ENCODE measurements at places on chromosomes 6 and 20.
A peak's percentile ranks its signal among the peaks of the same experiment; 100 is the strongest.

- DNase-seq, result no peak
These were observed 358.5 kb downstream of the ZFAND3 start for GRCh38 chr6:38177882-38178583.

- DNase-seq, result no peak
These were observed 9.1 kb downstream of the ZNFX1 start for GRCh38 chr20:49268600-49269365.

DNA sequence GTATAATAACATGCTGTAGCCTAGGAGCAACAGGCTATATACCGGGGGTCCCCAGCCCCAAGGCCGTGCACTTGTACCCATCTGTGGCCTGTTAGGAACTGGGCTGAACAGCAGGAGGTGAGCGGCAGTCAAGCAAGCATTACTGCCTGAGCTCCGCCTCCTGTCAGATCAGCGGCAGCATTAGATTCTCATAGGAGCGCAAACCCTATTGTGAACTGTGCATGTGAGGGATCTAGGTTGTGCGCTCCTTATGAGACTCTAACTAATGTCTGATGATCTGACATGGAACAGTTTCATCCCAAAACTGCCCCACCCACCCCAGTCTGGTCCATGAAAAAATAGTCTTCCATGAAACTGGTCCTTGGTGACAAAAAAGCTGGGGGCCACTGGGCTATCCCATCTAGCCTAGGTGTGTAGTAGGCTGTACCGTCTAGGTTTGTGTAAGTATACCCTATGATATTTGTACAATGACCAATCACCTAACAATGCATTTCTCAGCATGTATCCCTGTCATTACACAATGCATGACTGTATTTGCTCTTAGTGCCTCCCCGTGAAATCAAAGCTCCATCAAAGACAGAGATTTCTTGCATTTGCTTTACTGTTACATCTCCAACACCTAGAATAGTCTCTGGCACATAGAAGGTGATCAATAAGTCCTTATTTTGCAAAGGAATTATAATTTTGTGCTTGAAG, 30.8 kb downstream of the NHSL1 start:
- DNase-seq, result no peak

DNA sequence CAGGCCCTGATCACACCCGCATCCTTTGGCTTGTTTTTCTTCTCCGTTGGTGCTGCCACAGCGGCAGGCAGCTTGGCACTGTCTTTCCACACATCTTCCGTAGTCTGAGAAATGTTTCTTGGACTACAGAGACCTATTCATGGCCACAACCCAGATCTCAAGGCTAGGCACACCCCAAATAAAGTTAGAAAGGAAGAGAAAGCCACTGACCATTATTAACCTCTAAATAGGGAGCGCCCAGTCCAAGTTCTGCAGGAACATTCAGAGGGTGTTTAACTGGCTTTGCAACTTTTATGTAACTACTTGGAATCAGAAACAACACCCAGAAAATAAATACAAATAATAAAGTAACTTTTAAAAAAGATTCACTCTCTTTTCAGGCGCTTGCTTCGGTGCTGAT, 124.8 kb upstream of the NEDD9 start:
- DNase-seq, result no peak

- DNase-seq, result no peak
These were observed 214.0 kb upstream of the SMLR1 start for GRCh38 chr6:130613176-130613575.

GRCh38 chr20:36399969-36400545, 93.9 kb downstream of the DLGAP4 start:
- DNase-seq, result no peak

DNA sequence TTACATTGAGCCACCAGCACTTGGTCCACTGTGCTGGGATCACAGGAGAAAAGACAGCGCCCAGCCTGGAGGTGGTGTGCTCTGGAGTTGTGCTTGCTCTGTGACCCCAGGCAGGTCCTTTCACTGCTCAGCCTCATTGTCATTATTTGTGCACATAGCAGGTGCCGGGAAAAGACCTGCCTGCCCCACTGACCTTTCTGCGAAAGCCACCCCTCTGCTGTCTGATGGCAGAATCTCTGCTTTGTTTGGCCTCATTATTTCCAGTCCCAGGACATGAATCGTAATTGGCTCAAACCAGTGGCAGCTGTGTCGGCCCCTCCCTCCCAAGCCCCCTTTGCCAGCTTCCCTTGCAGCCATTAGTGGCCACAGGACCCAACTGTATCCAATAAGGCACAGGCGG, 185.2 kb upstream of the UST start:
- DNase-seq, result no peak

- no peak for DNase-seq
These were observed 33.4 kb upstream of the SCRT2 start for GRCh38 chr20:708956-709355.

- DNase-seq, result no peak
These were observed 24.6 kb upstream of the ID4 start for GRCh38 chr6:19812512-19813119.

DNA sequence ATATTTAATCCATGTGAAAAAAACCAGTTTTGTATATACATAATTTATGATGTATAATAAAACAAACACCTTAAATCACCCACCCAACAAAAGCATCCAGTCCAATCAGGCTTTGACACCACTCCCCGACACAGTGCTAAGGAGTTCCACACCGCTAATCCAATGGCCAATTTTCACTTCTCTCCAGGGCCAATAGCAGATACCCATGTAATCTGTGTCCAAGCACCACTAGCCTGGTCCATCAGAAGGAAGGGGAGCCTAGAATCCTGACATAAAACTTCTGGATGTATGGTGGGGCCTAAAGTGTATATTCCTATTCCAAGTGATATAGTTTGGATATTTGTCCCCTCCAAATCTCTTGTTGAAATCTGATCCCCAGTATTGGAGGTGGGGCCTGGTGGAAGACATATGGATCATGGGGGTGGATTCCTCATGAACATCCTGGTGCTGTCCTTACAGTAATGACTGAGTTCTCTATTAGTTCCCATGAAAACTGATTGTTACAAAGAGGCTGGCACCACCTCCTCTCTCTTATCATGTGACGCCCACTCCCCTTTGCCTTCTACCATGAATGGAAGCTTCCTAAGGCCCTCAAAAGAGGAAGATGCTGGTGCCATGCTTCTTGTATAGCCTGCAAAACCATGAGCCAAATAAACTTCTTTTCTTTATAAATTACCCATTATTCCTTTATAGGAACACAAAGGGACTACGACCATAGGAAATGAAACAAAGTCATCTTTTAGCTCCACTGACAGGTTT, 20.8 kb downstream of the RALGAPA2 start:
- no peak for DNase-seq

DNA sequence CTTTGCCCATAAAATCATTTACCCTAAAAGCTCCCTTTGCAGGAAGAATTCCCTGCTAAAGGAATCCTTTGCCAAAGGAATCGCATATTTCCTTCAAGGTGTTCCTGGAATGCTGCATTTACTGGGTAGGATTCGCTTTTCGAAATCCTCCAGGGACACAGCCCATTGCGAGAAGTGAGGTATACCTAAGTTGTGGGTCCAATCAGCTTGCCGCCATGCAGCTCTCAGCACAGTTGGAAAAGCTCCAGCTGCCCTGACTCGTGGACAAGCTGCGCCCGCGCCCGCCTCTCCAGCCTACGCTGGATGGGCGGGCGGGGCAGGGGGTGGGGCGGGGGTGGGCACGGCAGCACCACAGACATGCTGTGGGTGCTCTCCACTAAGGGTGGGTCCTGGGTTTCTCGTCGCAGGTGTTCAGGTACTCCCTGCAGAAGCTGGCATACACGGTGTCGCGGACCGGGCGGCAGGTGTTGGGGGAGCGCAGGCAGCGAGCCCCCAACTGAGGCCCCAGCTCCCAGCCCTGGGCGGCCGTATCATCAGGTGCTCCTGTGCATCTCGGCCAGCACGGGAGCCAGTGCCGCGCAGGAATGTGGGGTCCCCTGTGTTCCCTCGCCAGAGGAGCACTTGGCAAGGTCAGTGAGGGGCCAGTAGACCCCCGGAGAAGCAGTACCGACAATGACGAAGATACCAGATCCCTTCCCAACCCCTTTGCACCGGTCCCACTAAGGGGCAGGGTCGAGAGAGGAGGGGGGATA, 1.4 kb downstream of the NNAT start:
- DNase-seq, result no peak

DNA sequence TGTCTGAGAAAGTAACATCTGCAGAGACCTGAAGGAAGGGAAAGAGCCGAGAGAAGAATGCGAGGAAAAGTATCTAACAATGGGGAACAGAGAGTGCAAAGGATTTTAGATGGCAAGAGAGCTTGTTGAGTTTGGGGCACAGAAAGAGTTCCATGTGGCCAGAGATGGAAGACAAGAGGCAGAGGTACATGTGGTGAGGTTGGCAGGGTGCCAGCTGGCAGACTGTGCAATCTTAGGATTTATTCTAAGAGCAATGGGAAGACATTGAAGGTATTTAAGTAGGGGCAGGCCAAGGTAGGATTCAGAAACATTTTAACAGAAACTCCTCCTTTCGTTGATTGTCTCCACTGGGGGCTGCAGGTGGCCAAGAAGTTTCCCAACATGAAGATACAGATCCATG, 20.4 kb upstream of the LBP start:
- DNase-seq, result no peak

DNA sequence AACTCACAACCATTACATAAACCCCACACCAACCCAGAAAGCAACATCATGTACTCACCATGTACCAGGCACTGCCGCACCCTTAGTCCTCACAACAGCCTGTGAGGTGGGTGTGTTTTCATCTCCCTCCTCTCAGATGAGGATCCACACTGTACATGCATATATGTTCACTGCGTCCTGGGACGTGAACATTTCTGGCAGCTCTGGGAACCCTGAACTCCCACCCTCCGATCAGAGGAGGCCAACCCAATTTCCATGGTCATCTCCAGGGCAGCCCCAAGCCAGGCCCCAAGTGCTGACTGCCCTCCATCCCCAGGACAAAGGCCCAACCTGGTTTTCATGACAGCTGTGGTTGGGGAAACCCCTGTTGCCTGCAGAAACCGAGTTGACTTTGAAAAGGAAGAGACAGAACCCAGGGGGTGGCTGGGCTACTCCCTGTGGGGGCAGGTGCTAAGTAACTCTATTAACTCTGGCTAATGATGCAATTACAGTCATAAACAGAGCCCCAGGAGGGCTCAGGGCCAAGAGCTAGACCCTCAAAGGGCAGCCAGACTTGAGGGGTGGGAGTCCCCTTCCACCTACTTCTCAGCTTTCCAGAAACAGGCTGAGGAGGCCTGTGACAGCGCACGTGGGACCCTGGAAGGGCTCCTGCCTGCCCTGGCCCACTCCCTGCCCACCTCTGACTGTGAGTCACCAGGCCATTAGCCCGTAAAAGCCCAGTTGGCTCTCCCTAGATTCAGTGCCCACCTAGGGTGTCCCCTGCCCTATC, 2.6 kb downstream of the TFEB start:
- no peak for DNase-seq

DNA sequence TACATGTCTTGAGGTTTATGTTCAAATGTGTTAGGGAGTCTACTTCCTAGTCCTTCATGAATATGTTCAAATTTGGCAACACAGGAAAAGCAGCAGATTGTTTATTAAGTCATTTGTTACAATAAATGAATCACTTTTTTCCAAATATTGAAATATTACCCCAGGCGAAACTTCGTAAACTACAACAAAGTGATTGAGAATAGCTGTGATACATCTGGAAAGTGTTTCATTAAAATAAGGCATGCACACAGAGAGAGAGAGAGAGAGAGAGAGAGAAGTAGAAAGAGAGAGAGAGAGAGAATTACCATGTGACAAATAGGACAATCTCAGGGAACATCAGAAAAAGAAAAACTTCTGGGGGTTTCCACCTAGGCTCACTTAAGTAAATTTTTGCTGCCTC, 363.1 kb upstream of the PTCHD4 start:
- no peak for DNase-seq

- DNase-seq, result no peak
These were observed 10.4 kb downstream of the SRXN1 start for GRCh38 chr20:642398-643174.

- no peak for DNase-seq
These were observed 1172.2 kb upstream of the CITED2 start for GRCh38 chr6:140546640-140547039.

DNA sequence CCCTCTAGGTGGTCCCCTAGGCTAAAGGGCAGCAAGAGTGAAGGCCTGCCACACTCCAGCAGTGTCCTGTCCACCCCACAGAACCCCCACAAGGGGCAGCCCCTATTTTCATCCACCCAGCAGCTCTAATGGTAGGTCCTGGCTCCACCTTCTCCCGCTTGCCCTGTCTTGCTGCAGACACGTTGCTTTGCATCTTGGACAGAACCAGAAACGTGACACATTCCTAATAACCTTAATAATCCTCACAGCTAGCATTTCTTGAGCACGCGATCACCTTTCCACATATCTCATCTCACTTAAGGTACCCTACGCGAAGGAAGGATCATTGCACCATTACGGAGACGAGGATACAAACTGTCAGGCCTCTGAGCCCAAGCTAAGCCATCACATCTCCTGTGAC, 11.7 kb upstream of the SLC22A23 start:
- no peak for DNase-seq

GRCh38 chr6:21121636-21122136, 471.9 kb upstream of the SOX4 start:
- DNase-seq, result no peak

DNA sequence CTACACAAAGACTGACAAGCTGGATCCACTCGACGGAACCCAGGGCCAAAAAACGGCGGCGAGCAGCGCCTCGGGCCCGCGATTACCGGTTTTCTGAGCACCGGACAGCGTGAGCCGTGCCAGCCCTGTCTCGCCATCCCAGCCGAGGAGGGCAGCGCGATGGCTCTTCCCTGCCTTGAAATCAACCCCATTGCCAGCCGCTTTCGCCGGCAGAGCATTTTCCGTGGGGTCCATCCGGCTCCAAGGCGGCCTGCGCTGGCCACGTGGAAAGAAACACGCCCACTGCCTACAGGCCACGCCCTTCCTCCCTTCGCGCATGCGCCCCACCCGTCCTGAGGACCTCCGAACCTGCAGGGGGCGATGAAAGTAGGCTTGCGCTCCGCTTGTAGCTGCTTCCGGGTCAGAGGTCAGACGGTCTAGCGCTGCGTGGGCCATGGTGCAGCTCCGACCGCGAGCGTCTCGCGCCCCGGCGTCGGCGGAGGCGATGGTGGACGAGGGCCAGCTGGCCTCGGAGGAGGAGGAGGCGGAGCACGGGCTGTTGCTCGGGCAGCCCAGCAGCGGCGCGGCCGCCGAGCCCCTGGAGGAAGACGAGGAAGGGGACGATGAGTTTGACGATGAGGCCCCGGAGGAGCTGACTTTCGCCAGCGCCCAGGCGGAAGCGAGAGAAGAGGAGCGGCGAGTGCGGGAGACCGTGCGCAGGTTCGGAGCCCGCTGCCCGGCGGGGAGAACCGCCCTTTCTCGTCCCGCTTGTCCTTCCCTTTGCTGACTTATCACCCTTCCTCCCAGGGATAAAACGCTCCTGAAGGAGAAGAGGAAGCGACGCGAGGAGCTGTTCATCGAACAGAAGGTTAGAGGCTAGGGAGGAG, at the start of gene NOL7:
NOL7 (plus strand) TSS at position 410 of the 866 bp plus-strand sequence; CDS start at position 434, 24 bp downstream.
- DNase-seq, result peak; percentile 95

- no peak for DNase-seq
These were observed 185.6 kb downstream of the ATXN1 start for GRCh38 chr6:16575655-16576054.

GRCh38 chr20:49668181-49668877, 45.3 kb downstream of the B4GALT5 start:
- no peak for DNase-seq

All from GOT3 (cell line).